ENCODE measurements at places on chromosomes 6 and 20.

- no peak for DNase-seq
Observed at GRCh38 chr6:154908723-154909122, 86.4 kb upstream of the TIAM2 start.

DNA sequence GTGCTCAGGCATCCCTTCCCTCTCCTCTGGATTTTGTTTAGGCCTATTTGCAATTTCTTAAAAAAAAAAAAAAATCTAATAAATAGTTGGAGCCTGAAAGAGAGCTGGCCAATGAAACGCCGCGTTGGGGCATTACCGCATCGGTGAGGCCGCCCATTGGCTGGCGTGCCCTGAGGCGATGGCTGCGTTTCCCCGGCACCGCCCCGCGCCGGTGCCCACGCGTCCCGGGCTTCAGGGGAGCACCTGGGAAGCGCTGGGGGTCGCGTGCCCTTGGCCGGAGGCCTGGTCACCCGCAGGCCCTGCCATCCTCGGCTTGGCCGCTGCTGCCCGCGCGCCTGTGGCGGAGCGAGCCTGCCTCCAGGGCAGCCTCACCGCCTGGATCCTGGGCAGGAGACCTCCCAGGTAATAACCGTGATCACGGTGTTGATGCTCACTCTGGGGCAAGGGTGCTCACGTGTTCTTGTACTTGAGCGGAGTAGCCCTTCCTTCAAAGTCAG, 155.4 kb downstream of the NRN1 start:
- DNase-seq: no peak

- DNase-seq: no peak
Observed at GRCh38 chr6:105488516-105489215, 85.8 kb upstream of the PREP start.

DNA sequence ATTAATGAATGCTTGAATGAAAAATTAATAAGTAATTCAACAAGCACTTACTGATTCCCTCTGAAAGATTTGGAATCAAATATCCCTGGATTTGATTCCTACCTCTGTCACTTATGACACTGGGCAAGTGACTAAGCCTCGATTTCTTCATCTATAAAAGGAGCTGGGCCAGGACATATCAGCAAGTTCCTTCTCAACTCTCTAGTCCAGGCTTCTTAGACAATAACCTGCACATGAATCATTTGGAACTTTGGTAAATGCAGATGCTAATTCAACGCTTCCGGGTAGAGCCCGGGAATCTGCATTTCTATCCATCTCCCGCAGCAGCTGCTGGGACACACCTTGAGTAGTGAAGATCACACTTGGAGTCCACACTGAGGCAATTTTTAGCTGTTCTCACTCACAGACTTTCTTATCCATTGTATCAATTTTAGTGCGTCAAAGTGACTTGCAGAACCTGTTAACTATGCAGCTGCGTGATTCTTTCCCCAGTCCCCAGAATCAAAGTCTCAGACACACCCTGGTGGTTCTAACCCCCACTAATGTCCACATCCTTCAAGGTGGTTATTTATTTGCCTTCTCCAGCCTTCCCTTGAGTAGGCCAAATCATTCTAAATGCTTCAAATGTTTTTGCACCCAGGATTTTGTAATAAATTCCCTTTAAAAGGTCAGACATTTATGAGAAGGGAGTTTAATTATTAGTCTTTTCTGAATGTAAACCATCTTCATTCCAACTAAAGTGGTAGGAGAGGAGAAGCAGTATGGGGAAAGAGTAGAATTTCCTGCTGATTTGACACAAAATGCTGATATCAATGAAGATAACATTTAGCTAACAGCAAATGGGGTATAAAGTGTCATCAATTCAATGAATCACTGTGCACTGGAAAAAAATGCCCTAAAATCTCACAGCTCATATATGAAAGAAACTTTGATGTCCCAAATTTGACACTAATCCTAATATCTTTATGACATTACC, 26.0 kb upstream of the CCND3 start:
- DNase-seq: no peak

- no peak for DNase-seq
Observed at GRCh38 chr20:63610581-63611435, 16.1 kb downstream of the GMEB2 start.

GRCh38 chr6:130515306-130515705, 149.5 kb downstream of the TMEM200A start:
- no peak for DNase-seq

DNA sequence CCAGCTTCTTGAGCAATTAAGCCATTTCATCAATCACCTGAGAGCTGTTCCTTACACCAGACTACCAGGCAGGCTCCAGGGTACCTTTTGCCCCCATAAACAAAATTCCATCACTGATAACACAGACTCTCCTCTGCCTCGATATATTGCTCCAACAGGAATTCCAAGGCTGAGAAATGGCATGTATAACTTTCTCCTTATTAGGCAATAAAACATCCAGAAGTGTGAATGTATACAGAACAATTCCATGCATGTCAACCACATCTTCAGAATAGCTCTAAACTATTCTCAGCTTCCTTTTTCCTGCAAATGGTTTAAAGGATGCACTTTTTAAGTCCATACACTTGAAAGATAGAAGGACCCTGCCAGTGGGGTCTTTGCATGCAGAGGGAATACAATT, 73.8 kb downstream of the EDN3 start:
- DNase-seq: no peak

- no peak for DNase-seq
Observed at GRCh38 chr6:111723412-111723970, 117.8 kb upstream of the TRAF3IP2 start.

GRCh38 chr20:53859684-53860083, 210.7 kb downstream of the BCAS1 start:
- DNase-seq: no peak

DNA sequence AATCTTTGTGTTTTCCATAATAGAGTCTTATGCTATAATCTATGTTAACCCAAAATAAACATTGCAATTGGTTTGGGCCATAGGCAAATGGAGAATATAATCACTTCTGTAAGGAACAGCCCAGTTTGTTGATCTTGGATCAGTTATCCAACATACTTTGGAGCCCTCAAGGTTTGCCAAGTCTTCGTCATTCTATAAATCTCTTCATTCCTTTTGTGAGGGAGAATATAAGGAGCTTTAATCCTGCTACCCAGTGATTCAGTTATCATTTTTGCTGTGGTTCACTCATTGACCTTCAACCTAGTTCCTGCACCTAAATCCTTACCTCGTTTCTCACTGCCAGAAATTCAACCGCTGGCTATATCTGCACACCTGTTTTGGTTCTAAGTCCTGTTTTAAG, 500.3 kb upstream of the PTCHD4 start:
- no peak for DNase-seq

DNA sequence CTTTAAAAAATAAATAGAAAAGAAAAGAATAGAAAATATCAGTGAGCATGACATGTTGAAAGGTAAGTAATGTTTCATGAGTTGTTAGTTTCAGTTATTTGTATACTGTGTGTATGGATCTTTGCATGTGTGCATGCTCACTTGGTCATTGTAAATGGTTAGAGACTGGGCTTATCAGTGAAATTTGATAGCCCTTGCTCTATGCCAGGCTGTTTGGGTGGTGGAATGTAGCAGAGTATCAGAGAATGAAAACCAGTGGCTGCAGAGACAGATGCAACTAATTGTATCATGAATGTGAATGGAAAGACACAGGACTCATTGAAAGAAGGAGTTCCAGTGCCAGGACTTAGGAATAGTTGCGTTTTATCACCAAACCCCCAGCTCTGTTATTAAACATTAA, 4.2 kb downstream of the GSTA2 start:
- no peak for DNase-seq

- DNase-seq: no peak
Observed at GRCh38 chr6:30311101-30311500, 15.6 kb upstream of the TRIM39 start.

DNA sequence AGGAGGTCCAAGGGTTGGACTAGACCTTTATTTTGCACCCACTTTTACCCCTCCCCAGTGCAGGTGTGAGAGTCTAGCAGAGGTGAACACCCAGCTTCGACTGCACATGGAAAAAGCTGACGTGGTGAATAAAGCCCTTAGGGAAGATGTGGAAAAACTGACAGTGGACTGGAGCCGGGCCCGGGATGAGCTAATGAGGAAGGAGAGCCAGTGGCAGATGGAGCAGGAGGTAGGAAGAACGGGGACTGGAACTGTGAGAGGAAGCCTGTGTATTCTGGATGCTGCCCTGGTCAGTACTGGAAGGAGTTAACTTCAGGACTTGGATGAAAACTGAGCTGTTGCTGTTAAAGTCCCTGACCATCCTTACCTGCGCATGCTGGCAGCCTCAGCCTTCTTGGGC, 10.6 kb downstream of the CEP250 start:
- no peak for DNase-seq

- no peak for DNase-seq
Observed at GRCh38 chr20:24720957-24721356, 228.1 kb upstream of the CST7 start.

GRCh38 chr6:45666846-45667245, 289.1 kb upstream of the SUPT3H start:
- DNase-seq: no peak

All from GM12864 (cell line).